ENCODE measurements at places on chromosomes 2 and 18.

GRCh38 chr18:36519358-36519757 lies 221.8 kb downstream of the FHOD3 start:
- DNase-seq: no peak

DNA sequence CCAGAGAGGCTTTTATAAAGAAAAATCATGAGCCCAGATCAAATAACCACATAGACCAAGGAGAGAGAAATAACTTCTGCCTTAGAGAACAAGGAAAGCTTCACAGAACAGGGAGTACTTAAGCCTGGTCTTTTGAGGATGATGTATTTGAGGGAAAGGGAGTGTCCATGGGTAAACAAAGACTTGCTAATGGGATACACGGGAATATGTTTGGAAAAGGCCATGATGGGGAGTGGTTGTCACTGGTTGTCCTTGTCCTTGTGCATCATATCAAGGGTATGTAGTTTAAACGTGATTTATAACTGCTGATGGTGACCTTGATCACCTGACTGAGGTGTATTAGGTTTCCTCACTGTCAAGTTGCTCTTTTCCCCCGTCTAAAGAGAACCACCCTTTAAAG lies 169.9 kb downstream of the FAM210A start:
- no peak for DNase-seq

DNA sequence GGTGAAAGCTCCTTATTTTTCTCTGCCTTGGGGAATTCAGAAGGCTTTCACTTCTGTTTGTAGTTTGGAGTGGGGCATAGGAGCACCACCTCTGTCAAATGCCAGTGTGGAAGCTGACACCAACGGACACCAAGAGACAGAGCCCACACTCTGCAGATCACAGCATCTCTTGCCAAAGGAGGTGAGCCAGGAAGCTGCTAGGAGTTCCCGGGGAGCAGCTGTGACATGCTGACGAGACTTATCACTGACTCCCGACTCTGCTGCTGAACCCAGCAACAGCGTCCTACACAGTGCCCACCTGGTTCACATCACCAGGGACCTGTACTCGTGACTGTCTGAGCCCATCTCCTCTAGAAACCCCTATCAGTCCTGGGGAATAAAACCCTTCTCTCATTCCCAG lies 8.1 kb downstream of the TEX51 start:
- DNase-seq: no peak

DNA sequence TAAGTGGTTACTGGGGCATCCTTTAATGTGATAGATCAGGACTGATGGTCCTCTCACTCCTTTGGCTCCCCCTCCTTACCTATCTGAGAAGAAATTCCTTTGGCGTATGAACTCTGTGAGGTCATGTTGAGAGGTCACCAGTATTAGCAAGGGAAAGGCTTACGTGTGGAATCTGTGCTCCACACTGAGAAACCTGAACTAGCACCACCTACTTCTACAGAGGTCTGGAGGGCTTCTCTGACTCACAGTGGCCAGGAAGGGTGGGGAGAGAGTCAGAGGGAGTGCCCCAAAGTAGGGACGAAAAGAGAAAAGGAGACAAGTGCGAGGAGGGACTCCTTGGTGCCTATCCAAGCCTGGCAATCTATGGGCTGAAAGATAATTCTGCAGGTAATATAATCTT lies 348.6 kb downstream of the TNS1 start:
- DNase-seq: no peak

DNA sequence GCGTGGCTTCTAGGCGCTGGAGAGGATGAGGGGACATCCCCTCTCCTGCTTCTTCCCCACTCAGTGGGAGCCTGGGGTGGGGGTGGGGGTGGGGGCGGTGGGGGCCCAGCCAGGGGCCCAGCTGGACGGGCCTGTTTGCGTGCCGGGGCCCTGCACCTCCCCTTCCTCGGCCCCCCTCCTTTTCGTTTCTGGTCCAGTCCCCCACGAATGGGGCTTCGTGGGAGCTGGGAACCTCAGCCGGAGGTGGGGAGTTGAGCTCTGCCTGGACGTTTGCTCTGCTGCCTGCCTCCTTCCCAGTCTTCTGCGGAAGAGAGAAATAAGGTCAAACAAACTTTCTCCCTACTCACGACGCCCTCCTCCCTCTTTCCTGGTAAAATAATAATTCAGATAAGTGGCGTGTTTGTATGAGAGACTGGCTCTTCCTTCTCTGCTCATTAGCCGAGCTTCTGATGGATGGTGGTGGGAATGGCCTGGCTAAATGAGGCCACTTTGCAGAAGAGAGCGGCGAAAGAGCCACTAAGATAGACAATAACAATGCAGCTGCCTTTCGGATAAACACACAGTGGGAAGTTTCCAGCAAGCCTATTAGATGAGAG lies 782 bp downstream of the MTA3 start:
- no peak for DNase-seq

DNA sequence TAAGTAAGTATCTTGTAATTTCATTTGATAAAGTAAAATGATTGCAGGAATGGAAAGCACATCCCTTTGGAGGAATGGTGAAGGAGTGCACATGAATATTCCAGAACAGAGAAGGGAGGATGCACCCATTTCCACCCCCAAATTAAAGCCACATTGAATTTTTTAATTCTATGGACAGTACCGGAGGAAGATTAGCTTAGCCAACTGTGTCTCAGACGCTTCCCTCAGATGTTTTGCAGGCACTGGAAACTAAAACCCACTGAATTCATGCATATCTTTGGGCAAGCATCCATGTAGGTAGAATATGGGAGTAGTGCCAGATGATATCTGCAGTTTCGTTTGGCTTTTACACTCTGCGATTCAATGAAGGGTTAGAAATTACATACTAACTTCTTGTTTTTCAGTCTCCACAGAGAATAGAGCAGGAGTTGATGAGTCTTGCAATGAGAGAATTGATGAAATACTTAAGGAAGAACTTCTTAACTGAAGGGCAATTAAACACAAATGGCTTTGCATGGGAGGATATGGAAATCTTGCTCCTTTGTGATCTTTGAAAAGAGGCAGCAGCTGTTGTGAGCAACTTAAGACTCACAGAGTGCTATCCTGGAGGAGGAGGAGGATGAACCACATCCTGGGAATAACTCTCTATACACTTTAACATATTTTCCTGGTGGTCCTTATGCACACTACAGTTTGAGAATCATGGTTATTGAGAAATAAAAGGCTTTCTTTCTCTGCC lies 71.7 kb upstream of the MYO3B start:
- no peak for DNase-seq

DNA sequence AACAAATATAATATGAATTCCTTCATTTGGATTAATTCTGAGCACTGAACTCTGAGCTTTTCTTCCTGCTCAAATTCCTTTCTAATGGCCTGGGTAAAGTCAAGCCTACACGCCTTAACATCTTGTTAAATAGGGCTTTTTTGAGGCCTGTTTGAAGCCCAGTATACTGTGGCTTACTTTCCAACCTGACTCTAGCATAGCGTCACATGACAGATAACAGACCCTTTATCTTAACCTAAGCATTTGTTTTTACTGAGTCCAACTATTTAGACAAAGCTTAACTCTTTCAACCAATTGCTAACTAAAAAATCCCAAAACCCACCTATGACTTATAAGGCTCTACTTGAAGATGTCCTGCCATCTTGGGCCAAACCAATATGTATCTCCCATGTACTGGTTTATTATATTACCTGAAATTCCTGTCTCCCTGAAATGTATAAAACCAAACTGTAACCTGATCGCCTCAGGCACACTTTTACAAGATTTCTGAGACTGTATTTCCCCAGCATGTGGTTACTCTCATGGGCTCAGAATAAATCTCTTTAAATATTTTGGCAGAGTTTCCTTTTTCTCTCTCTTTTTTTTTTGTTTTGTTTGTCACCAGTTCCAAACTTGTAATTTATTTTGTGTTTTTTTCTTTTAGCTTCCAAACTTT lies 271.1 kb upstream of the VWC2L start:
- DNase-seq: no peak

DNA sequence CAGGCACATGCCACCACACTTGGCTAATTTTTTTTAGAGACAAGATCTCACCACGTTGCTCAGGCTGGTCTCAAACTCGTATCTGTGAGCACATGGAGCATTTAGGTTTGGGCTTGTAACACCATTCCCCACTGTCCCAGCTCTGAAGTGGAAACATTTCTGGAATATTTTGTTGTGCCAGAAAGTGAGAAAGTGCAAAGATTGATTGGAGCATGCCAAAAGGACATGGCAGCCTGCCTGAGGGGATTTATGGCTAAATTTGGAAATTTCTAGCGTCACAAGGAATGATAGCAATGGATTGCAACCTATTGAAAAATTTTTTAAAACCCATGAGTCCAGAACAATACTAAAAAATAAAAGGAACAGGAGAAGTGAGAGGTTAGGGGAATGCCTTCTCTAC lies 136.8 kb downstream of the ESCO1 start:
- DNase-seq: no peak

- DNase-seq: no peak
Measured at GRCh38 chr18:31719363-31720006, 35.1 kb upstream of the B4GALT6 start.

DNA sequence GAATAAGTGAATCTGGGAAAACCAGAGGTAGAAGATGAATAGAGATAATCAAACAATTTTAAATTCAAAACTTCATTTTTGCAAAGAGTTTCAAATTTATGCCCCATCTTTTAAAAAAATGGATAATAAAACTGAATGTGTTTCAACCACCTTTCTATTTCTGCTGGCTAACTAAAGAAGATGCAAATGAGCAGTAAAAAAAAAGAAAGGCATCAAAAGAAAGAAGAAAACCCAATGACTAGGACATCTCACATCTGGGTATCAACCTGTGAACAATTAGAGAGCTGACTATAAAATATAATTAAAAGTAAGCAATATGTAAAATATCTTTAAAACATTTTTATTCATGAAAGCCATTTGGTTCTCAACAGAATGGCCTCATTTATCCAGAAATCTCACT lies 2.5 kb downstream of the PGAP1 start:
- DNase-seq: no peak

DNA sequence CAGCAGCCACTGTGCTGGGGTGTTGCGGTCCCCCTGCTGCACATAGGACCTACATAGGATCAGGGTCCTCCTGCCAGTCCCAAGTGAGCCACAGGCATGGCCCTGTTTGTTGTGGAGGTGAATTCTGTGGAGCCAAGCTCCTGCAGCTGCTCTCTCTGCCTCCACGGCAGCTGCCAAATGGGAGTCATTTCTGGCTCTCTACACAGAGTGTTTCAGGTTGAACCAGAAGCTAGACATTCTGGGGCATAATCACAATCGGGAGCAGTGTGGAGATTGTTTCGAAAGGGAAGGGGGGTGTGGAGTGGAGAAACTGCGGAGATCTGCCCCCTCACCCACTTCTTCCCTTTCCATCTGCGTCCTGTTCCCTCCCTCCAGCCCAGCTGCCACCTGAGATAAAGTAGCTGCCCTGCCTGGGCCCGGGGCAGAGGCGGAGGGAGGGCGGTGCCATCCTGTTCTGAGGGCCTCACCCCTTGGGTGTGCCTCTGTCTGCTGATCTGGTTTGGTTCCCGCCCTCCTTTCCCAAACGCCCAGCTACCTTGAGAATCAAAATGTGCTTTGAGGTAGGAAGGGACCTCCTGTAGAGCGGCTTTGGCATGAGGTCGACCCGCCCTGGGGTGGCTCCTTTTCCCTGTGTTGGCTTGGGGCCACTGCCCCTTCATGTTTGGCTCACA lies 139.4 kb downstream of the WDSUB1 start:
- DNase-seq: no peak

GRCh38 chr2:239024226-239024625 lies 176.3 kb downstream of the TWIST2 start:
- DNase-seq: no peak

DNA sequence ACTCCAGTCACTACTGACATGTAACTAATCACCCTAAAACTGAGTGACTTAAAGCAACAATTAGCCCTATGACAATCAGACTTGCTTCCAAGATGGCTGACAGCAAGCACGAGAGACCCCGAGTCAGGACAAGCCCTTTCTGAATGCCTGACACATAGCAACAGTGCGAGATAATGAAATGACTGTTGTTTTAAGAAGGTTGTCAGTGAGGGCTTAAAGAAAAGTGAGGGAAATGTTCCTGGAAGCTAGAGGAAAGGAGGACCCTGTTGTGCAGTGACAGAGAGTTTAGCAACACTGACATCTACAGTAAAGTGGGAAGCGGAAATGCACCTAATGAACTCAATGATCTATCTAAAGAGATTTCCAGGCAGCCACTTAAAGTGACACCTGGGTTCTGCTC lies 163.1 kb downstream of the STK39 start:
- no peak for DNase-seq

DNA sequence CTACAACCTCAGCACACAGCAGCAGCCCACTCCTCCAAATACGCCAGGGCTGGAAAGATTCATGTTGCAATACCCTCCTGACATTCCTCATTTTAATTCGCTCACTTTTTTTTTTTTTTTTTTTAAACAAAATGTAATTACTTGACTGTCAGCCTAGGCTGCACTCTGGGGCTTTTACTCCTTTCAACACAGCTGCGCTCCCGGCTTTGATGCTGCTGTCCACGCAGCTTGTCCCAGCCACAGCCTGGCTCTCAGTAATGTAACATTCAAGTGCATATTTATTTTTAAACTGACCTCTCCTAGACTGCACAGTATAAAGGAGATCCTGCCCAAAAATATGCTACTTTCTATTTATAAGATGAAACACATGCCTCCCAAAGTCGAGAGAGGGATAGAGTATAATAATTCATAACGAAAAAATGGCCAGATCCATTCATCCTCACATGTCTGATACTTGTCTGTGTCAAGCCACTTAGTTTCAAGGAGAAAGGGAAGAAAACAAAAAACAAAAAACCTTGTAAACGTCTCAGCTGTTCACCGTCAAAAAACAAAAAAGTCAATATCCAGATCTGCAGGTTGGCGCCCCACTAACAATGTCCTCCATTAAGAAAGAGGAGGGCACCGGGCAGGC lies 949 bp downstream of the CDC42EP3 start:
- DNase-seq: no peak

- no peak for DNase-seq
Measured at GRCh38 chr2:192148620-192149321, 46.0 kb downstream of the TMEFF2 start.

- DNase-seq: no peak
Measured at GRCh38 chr18:765764-766549, 46.1 kb downstream of the YES1 start.

All from activated T-cell treated with anti-CD3 and anti-CD28 coated beads for 4 hours (primary cell).